ENCODE measurements at places on chromosomes 6 and 20.

GRCh38 chr20:50565383-50565782 lies 55.2 kb downstream of the PTPN1 start:
- no peak for DNase-seq

- no peak for DNase-seq
Measured at GRCh38 chr6:116633685-116634084, 17.4 kb downstream of the RSPH4A start.

GRCh38 chr6:129513471-129513870 lies 196.5 kb downstream of the ARHGAP18 start:
- no peak for DNase-seq

- no peak for DNase-seq
Measured at GRCh38 chr6:122713138-122713537, 66.4 kb upstream of the FABP7 start.
